Activated CD8-positive, alpha-beta memory T cell treated with anti-CD3 and anti-CD28 coated beads, Interleukin-2, amount 50 U/mL, for 48 hours (primary cell): ENCODE measurements at places on chromosomes 13 and 19.
A peak's percentile ranks its signal among the peaks of the same experiment; 100 is the strongest.

DNA sequence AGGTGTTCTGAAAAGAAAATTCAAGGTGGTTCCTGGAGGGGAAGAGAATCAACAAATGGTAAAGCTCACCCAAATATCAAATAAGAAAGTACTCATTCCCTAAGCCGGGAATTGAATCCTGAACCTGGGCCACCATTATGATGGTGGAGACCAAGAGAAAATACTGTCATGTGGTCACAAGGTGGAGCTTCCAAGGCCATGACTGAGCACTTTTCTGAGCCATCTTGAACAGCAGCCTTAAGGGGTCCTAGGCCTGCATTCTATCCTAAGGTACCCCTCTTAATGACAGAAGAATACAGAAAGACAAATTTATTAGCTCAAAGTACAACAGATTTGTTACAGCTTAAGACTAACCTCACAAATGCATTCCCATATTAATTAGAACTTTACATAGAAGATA, 9.6 kb downstream of the ZNF431 start:
- no peak for DNase-seq

GRCh38 chr13:49683489-49683888, 7.8 kb downstream of the EBPL start:
- DNase-seq: no peak

- no peak for DNase-seq
These were observed 40.9 kb downstream of the CBY2 start for GRCh38 chr13:45742985-45743384.

GRCh38 chr19:10911579-10912363, 16.7 kb downstream of the YIPF2 start:
- no peak for DNase-seq

DNA sequence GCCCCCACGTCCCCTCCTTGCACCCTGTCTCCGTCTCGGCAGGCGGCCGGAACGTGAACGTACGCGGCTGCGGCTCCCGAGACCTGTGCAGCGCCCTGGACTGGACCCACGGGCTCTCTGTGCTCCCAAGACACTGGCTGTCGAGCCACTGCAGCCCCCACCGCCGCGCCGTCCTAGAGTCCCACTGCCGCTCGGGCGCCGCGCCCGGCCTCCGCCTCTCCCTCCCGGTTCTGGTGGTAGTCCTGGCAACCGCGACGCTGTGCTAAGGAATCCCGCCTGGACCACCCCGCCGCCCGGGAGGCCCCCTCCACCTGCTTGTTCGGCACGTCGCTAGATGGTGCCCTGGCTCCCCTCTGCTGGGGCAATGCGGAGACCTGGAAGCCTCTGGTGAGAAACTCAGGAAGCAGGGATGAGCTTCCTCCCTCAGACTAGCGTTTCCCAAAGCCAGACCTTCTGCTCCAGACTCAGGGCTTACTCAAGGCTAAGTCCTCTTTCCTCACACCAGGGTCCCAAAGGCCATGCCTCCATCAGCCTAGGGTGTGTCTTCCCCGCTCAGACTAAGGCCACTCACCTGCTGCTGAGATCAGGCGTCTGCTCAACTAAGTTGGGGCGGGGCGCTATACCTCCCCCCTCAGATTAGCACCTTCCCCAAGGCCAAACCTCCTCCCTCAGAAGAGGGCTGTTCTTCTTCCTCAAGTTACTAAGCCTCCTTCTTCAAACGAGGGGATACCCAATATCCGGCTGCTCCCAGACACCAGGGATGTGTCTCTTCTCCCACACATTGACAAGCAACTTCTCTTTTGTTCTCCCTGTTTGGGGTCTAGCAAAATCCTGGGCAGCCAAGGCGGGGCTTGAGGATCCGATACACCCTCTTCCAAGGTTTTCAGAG, 16.1 kb upstream of the IRGC start:
- DNase-seq: no peak

DNA sequence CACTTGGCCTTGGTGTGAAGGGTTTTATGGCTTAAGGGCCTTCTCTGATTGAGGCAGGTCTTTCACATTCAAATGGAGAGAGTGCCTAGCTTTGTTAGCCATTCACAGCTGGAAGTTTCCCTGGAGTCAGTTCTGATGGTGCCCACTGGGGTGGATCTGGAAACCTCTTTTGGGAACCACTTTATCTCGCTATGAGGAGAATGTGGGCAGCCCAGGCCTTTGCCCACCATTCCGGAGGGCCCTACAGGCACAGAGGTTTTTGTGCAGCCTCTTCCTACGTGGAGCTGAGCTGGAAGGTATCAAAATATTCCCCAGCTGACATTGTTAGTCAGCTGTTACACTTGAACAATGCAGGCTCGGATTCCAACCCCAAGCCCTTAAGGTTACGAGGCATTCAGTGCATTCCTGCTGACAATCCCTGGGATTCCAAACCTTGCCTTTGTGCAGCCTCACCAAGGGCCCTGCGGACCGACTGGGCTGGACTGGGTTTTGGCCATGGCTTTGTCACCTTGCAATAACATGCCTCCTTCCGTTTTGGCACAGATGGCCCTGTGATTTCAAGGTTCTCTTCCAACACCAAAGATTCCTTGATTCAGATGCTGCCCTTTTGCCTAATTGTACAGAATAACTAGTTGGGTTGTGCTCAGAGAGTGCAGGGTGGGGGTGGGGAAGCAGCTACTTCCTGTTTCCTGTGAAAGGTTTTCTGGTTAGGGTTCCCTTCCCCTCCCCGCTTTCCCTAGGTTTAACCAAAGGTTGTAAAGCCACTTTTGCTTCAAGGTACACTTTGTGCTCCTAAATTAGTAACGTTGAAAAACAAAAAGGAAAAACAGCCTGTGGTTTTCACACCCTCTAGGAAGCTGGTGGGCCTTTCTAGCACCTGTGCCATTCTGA, 27.0 kb downstream of the SAE1 start:
- DNase-seq: no peak

- peak; percentile 95 for DNase-seq
These were observed at the start of gene ARGLU1 for GRCh38 chr13:106567474-106568298. Gene ARGLU1 (minus strand): TSS chr13:106568137. CDS start chr13:106567919, 218 bp downstream.

DNA sequence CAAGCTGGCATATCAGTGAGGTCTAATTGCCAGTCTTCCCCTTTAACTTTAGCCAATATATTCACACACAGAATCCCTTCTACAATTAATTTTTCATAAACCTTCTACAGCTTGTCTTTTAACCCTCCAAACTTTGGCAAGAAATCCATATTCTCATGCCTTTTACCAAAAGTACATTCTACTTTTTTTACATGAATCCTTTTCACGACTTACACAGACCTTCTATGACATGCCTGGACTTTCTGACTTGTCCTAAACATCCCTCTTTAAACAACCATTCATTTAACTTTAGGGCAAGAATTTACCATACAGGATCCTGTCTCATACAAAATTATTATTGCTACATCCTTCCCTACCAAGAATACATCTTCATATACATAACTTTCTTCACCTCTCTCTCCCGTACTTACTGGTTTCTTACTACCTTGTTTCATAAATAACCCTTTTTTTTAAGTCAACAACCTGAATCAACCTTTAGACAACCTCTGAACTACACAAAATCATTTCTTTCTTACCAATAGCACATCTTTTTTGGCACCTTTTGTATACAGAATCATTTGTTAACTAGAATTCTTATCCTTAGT, 23.5 kb downstream of the ZNF544 start:
- DNase-seq: no peak

GRCh38 chr13:88817560-88817959, 1146.4 kb downstream of the SLITRK5 start:
- DNase-seq: no peak

DNA sequence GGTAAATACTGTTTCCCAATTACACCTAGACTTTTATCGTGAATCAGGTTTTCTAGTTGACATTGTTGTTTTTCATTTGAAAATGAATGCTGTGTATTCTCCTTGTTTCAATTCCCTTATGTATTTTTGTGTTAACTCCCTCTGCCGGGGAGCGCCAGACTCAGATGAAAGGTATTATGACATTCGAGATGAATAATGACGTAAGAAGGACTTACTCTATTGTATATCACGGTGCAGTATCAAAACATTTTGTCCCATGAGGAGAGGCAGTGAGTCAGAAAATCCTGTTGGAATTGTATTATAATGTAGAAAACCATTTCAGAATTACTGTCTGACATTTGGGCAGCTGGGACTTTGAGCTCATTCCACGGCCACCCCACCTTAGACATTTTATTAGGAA, 61.6 kb downstream of the LRCH1 start:
- no peak for DNase-seq

GRCh38 chr13:35966024-35966423, 165.2 kb downstream of the DCLK1 start:
- DNase-seq: no peak

DNA sequence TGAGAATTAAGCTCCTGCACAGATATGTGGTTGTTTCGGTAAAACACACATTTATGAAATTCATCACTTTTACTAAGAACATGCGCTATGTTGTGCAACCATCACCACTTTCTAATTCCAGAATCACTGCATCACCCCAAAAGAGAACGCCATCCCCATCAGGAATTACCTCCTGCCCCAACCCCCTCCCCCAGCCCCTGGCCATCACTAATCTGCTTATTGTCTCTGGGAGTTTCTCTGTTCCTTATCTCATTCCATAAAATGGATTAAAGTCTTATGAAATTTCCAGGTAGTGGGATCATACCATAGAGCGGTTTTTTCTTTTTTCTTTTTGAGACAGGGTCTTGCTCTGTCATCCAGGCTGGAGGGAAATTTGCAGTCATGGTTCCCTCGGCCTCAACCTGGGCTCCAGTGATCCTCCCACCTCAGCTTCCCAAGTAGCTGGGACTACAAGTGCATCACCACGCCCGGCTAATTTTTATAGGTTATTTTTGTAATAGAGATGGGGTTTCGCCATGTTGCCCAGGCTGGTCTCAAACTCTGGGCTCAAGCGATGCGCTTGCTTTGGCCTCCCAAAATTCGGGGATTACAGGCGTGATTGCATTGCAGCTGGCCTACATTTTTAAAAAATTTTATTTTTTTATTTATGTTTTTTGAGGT, 3.5 kb downstream of the ZSCAN5B start:
- no peak for DNase-seq

DNA sequence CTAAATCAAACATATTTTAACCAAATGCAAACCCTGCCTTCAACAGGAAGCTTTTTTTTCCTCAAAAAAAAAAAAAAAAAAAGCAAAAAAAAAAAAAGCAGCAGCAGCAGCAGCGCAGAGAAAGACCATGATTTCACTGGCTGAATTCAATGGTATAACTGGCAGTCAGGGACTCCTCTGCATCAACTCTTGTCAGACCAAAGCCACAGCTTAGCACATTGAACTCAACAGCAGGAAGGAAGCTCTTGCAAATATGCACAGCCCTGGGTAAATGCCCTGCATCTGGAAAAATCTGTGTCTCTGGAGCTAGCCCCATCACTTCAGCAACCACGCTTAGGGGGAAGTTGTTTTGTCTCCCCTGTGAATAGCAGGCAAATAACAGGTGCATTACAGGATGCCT, 17.6 kb upstream of the DHRS12 start:
- DNase-seq: no peak

DNA sequence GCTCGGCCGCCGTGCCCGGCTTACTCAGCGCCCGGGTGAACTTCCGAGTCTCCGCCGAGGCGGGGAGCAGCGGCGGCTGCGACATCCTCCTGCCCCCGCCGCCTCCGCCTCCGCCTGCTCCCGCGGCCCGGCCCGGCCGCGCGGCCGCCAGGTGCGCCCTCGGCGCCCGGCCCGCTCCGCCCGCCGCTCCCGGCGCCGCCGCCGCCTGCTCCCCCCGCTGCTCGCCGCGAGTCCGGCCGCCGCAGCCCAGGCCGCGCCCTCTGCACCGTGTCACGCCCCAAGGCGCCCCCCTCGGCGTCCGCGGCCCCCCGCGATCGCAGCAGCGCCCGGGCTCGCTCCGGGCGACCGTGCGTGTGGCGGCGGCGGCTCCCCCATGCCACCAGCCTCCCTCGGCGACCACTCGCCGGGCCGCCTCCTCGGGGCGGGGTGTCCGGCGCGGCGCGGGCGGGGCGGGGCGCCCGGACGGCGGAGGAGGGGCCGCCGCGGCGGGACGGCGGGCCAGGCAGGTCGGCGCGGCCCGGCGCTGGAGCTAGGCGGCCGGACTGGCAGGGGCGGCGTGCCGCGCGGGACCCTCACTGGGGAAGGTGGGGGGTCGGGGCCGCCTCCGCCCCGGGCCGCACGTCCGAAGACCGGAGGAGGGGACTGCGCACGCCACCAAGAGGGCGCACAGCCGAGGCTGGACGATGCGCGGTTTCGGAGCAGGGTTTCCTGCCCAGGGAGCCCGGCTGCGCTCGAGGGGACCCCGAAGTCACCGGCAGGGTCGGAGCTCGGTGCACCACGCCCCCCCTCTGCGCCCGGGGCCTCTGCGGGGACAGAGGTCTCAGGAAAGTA, 108.6 kb upstream of the DOCK9 start:
- peak; percentile 77 for DNase-seq

- DNase-seq: no peak
These were observed 40.7 kb downstream of the MZT1 start for GRCh38 chr13:72686766-72687165.

- DNase-seq: no peak
These were observed 21.2 kb upstream of the DOCK9 start for GRCh38 chr13:98998831-98999638.

- DNase-seq: no peak
These were observed 9.1 kb upstream of the FKRP start for GRCh38 chr19:46736531-46737297.

- no peak for DNase-seq
These were observed 2304.9 kb downstream of the PCDH9 start for GRCh38 chr13:64925284-64925683.

DNA sequence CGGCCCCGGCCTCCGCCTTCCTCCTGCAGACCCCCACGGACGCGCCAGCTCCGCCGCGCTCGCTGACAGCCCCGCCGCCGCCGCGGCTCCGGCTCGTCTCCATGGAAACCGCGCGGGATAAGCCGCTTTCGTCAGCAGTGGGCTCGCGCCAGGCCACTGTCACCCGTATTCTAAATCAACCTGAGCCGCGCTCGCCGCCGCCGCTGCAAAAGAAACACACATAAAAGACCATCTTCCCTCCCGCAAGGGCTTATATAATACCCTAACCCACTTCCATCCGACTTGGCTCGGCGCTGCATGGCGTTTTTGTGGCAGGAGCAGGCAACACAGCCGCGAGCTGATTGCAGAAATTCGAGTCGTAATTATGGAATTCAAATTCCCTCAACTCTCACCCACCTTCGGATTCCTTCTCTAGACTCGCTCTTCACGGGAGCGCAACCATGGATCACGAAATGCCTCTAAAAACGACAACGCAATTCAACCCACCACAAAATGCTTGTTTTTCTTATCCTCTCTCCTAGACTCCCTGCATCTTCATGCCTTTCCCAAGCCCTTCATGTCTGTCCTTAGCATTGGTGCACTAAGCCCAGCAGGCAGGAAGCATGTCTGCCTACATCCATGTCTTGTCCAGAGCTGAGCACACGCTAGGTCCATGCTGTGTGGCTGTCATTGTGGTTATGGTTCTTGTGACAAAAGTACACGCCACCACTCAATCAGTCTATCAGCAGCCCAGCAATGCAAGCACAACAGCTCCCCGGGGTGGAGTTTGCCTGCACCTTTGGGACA, at the start of gene AMER2:
Gene AMER2 (minus strand): TSS at position 772 of the 786 bp plus-strand sequence. CDS start 669 bp downstream, at position 103.
- DNase-seq: peak; percentile 55

- DNase-seq: no peak
These were observed 988.0 kb downstream of the PCDH17 start for GRCh38 chr13:58619396-58620113.

DNA sequence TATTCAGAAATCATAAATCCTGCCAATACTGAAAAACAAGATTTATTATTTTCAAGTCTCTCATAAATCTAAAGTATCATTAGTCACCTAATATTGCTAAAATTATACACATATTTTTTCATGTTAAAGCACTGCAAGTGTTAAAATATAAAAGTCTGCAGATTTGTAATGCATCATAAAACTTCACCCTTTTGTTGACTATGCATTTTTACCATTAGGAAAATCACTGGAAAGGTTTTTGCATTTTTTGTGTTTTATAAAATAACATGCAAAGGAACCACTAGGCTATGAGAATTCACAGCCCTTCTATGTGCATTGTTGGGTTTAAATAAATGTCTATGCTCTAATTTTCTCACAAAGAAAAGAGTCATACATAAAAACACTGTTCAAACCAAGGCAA, 407.3 kb downstream of the DACH1 start:
- DNase-seq: no peak
